ENCODE measurements at places on chromosomes 16 and 17. TPM values are rescaled to one million over a fixed set of nuclear protein-coding genes. Genes with fewer than 3 reads are reported as not detected.

The RNF157 gene
- 10.2 TPM for total RNA-seq

The YWHAE gene
- total RNA-seq, result 535 TPM

The ACD gene
- total RNA-seq, result 8.5 TPM

The KRT24 gene
- total RNA-seq, result not detected

The JPT2 gene
- 27.5 TPM for total RNA-seq

The MYBBP1A gene
- total RNA-seq, result 22.1 TPM

The TBC1D28 gene
- not detected for total RNA-seq

The HOXB3 gene
- total RNA-seq, result 1.2 TPM

The RAB37 gene
- 1.3 TPM for total RNA-seq

The NPIPB9 gene
- not detected for total RNA-seq

The DLX4 gene
- total RNA-seq, result 0.12 TPM

The TPPP3 gene
- 42.0 TPM for total RNA-seq

The SETD6 gene
- total RNA-seq, result 9.9 TPM

The HBZ gene
- total RNA-seq, result not detected

The PLK1 gene
- total RNA-seq, result 2.0 TPM
